ENCODE measurements at places on chromosomes 5 and 9.

GRCh38 chr5:61912559-61912958 lies 393.4 kb upstream of the KIF2A start:
- DNase-seq: no peak

DNA sequence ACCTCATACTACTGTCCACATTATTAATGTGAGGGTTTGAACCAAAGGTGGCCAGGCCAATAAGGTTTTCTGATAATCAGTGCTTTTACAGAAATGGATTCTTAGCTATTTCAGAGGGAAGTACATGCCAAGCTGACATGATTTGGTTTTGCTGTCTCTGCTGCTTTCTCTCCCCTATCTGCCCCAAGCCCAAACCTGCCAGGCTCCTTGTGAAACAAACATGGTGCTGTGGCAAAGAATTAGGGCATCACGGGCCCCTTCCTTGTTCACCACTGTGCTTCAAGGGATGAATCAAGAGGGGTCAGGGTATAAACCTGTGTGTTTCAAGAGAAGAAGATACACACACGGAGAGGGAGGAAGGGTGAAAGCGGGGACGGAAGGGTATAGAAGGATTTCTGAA lies 41.3 kb upstream of the SMU1 start:
- no peak for DNase-seq

GRCh38 chr5:22539762-22540161 lies 313.4 kb downstream of the CDH12 start:
- no peak for DNase-seq

GRCh38 chr9:97615439-97616072 lies 17.6 kb downstream of the TSTD2 start:
- peak; percentile 41 for DNase-seq

DNA sequence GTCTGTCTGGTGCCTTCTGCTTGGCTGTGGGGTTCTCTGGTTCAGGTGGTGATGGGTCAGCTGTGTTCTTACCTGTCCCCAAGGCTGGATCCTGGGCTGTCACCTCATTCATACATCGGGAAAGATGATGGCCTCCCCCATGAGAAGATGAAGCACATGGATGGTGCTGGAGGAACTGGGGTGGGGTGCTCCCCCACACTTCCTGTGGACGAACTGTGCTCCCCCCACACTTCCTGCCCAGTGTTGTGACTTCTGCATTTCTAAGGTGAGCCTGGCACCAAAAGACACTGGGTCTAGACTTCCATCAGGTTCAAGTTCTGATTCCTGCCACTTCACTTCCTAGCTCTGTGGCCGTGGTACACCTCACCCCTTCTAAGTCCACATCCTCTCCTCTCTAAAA lies 4.3 kb upstream of the SURF6 start:
- no peak for DNase-seq

GRCh38 chr9:83334320-83334719 lies 203.9 kb downstream of the FRMD3 start:
- peak; percentile 24 for DNase-seq

DNA sequence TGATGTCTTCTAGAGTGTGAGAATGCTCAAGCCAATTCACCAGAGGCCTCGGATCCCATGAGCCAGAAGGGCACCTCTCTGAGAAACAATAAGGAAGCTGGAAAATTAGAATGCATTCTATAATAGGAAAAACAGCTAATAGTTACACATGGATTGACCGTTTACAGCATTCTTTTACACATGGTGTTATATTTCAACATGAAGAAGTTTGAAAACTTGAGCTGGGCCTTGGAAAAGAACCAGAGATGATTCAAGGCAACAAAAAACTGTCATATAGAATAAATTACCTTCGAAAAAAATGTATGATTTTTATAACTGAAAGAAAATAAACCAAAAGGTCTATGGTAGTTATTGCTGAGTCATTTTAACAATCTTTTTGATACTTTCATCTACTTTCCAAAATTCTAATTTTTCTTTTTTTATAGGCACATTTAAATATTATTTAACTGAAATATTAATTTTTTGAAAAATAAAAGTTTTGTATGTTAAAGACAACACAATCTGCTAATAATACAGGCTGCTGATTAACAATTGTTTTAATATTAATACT lies 6.2 kb downstream of the SH3TC2 start:
- no peak for DNase-seq

- no peak for DNase-seq
Observed at GRCh38 chr9:79939819-79940218, 368.1 kb downstream of the TLE4 start.

DNA sequence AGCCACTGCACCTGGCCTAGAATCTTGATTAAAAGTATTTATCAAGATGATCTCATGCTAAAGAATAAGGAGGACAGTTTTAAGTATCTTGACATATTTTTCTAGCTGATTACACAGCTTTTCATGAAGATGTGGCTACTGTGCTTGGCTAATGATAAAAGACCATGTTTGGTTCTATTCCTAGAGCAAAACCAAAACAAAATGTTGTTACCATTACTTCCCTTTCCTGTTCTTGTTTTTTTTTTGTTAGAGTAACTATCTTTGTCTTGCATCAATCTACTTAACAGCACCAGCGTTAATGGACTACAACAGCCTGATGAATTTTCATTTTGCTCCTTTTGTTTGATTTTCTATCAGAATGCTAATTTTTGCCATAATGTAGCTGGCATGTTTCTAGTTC lies 86.2 kb upstream of the DHFR start:
- no peak for DNase-seq

GRCh38 chr9:38417003-38417945 lies 7.0 kb downstream of the IGFBPL1 start:
- DNase-seq: no peak

DNA sequence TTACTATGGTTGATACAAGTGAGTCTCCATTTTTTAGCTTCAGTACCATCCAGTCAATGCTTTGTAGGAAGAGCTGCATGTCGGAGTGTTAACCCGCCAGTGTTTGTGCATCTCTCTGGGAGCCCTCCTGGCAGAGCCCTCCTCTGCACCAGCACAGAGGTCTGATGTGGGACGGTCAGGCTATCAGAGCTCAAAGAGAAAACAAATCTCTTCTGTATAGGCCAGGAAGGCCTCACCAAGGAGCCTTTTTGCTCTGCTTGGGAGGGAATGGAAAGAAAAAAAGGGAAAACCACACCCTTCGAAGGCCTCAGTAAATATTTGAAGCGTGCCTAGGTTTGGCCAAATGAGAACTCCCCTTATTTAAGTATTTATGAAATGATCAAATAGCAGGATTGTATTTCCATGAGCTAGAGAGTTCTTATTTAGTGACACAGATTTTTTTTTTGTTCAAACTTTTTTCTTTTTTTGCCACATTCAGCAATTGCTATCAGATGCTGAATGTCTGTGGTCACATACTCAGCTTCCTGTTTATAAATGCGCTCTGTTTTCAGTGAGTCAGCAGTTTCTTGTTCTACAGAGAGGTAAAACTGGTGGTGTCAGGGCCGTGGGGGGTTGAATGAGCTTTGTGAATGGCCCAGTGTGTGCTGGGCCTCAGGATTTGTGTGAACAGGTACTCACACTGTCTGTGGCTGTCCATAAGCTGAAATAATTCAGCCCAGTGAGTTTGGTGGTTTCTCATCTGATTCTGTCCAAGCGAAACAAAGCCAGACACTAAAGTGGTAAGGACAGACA lies 226.6 kb downstream of the SNX18 start:
- no peak for DNase-seq

- DNase-seq: no peak
Observed at GRCh38 chr5:60026161-60026560, 132.6 kb upstream of the PDE4D start.

DNA sequence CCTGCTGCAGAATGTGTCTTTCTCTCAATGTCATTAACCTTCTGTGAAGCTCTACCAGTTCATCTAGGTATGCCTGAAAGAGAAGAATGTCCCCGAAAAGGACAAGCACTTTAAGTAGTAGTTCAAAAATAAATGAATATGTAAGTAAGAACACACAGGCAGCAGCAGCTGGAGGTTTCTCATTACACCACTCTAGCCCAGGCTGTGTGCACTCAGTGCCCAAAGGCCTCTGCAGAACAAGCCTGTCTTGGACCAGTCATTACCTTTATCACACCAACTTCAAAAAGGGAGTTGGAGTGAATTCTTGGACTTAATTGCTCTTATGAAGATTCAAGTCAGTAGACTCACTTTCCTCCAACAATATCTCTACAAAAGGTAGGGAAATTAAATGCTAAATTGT lies 268.8 kb downstream of the MLLT3 start:
- no peak for DNase-seq

- DNase-seq: no peak
Observed at GRCh38 chr5:133112026-133112660, 60.3 kb downstream of the HSPA4 start.

GRCh38 chr5:44640945-44641456 lies 167.7 kb upstream of the MRPS30 start:
- no peak for DNase-seq

DNA sequence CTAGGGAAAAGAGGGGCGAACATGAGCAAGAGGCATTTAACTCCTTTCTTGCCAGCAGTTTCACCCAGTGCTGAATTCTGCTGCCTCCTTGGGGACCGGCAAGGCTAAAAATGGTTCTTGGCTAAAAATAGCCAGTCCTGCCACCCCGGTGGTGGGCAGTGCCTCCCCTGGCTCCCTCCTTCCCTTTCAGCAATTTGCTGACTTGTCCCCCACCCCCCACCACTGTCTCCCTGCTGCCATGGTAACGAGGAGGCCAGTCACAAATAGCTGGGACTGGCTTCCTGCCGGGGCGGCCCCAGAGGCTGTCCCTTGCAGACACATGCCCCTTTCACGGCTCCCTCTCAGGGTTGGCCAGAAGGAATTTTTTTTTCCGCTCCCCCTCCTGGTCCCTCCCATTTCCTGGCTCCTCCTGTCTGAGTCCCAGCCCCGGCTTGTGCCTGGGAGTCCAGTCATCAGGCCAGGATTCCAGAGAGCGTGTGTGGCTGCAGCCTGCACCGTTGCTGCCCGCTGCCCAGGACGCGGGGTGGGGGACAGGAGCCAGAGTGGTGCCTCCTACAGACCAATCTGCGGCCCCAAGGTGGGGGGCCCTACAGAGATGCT lies 130.3 kb downstream of the RGS3 start:
- no peak for DNase-seq

- no peak for DNase-seq
Observed at GRCh38 chr5:103793595-103794182, 231.1 kb upstream of the NUDT12 start.

- no peak for DNase-seq
Observed at GRCh38 chr9:110148384-110148783, 59.6 kb downstream of the C9orf152 start.

- DNase-seq: no peak
Observed at GRCh38 chr9:120742951-120743416, 28.7 kb upstream of the MEGF9 start.

- no peak for DNase-seq
Observed at GRCh38 chr5:112626715-112627114, 111.0 kb upstream of the APC start.

DNA sequence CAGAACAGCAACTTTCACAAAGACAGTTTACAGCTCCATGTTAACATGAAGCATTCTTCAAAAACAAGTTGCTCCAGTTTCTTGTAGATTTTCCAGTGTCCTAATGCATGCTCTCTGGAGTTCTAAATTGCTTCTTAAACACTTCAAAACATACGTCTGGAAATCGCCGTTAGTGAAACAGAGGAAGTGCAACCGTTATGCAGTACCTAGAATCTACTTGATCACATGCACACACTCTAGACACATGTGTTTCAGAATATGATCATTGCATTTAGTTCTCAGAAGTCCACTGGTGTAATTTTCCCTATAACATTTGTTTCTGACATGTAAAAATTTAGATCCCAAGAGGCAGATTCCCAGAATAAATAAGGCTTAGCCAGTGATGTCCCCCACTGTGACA lies 41.1 kb upstream of the RUFY1 start:
- DNase-seq: no peak

All from NCI-H1436 treated with DMSO at 0.1 percent for 48 hours (cell line).